ENCODE measurements at places on chromosomes 12 and 14.

GRCh38 chr12:116299064-116299463, 21.6 kb upstream of the MED13L start:
- DNase-seq = no peak

GRCh38 chr12:76247026-76247646, 101.1 kb downstream of the BBS10 start:
- no peak for DNase-seq

GRCh38 chr14:89391123-89391522, 25.9 kb downstream of the FOXN3 start:
- DNase-seq = no peak

GRCh38 chr12:113186033-113186365, 478 bp downstream of the RITA1 start:
- no peak for DNase-seq

GRCh38 chr12:54390668-54391551, 6.4 kb upstream of the ZNF385A start:
- no peak for DNase-seq

DNA sequence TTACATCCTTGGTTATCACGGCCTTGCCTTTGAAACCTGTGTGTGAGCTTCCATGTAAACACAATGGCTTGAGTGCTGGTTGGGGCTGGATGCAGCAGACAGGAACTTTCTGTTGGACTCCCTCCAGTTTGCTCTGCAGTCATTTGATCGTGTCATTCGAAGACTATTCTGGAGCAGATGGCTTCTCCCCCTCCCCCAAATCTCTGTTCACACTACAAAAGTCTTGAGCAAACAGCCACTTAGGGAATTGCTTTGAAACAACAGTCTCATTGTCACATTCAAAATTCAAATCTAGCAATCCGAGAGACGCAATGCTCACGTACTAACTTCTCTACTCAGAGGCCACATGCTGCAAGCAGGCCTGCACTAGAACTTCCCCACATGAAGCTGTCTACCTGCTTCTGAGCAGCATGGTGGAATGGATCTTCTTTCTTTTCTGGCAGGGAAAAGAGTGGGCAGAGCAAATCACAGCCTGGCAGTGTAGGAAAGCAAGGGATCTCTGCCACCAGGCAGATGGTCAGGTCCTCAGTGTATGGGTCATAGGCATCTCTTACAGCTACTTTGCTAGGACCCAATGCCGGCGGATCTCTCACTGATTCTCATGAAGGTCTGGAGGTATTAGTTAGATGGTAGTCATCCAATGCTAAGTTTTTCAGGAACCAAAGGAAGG, 214.2 kb downstream of the PPM1H start:
- DNase-seq = no peak

DNA sequence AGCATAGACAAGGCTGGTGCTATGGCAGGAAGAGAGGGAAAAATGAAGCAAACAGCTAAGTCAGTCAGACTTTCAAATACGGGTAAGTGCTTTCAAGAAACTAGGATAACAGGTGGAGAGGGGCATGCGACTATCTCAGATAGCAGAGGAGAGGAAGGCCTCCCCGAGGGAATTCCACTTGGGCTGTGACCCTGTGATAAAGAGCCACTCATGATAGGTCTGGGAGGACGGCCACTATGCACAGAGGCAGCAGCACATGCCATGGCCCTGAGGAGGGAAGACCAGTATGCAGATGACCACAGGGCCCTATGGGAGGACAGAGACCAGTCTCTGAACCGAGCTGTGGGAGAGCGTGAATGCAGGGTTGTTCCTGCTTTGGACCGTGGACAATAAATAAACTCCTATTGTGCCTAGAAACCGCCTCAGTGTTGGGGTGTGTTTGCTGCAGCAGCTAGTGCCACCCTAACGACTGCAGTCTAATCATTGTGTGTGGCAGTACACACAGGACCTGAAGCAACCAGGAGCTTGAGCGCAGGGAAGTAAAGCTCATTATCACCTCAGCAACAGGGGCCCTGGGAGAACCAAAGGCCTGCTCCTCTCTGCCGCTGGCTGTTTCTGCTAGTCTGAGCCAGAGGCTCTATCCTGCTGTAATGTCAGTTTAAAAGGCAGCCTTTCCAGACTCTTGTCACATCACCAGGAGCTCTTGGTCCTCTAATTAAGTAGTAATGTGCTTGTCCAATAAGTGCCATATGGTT, 119.1 kb downstream of the CACNA1C start:
- no peak for DNase-seq

DNA sequence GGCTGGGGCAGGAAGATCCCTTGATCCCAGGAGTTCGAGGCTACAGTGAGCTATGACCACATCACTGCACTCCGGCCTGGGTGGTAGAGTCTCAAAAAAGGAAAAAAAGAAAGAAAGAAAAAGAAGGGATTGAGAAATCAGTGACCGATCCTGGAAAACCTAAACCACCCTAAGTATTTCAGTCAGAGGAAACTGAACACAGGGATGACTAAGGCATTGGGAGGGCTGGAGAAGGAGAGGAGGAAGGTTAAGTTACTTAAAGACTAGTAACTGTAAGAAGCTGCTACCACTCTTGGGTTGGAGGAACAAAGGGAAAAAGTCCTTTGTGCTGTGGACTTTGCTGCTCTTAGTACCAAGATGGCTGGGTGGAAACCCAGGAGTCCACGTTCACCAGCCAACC, 10.6 kb downstream of the HHIPL1 start:
- DNase-seq = no peak
